ENCODE measurements at places on chromosomes 3 and 15.
A peak's percentile ranks its signal among the peaks of the same experiment; 100 is the strongest.

DNA sequence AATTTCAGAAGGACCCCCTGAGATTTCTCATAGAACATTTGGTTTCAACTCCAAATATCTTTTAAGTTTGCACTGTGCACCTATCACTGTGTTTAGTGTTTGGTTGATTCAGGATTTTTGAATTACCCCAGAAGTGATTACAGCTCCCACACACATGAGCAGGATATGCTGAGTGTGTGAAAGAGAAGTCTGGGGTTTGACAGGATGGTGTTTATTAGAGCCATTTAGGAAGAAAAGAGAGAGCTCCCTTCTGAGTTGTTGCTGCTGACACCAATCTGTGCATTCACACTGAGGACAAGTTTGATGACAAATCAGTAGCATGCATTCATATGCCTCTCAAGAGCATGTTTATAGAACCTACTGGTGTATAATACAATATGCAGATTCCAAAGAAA, 118.1 kb downstream of the RPL22L1 start:
- peak; percentile 29 for DNase-seq

DNA sequence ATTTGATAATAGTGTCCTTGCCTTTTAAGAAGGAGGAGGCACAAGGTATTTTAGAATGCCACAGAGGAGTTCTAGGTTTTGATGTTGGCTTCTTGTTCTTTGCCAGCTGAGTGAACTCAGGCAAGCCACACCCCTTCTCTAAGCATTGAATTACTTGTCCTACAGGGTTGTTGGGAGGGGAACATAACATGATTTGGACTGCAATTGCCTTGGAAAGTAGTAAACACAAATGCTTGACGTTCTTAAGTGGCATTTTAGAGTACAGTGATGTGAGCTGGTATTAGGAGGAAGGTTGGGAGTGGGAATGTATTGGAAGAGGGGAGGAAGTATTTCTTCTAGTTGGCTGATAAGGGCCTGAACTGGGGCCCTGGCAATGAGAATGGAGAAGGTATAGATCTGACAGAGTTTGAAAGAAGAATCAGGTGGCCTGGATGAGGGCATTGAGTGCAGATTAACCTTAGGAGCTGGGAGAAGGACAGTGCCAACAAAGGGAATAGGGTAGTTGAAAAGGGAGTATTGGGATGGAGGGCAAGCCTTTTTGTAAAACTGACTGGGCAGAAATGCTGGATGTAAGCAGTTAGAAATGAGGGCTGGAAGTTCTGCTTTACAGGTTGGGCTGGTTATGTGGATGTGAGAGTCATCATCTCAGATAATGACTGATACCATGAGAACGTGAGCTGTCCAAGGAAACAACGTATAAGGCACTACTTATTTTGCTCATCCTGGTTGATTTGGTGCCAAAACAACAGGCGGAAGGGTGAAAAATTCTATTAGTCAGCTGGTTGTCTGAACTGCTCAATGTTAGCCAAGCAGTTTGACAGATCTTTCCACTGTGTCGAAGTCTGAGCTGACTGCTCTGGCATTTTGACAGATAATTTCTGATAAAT, 16.7 kb downstream of the KAT2B start:
- DNase-seq = no peak

GRCh38 chr15:77895742-77896141, 181.8 kb downstream of the TBC1D2B start:
- no peak for DNase-seq

DNA sequence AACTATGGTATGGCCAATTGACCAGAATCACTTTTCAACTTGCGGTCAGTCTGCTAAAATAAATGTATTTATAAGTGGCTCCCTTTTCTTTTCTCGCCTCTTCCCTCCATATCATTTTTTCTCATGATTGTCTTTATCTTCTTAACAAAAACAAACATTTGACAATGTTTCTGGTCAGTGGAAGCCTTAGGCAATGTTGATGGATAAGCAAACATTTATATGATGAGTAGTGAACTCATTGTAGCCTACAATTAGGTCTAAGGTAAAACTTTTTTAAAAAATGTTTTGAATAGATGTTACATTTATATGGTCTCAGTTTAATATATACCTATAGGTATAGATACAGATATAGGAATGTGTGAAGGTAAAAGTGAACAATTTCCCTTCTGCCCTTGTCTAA, 355.4 kb downstream of the MFSD1 start:
- no peak for DNase-seq

- DNase-seq = no peak
Observed at GRCh38 chr15:67980773-67981685, 73.1 kb upstream of the PIAS1 start.

DNA sequence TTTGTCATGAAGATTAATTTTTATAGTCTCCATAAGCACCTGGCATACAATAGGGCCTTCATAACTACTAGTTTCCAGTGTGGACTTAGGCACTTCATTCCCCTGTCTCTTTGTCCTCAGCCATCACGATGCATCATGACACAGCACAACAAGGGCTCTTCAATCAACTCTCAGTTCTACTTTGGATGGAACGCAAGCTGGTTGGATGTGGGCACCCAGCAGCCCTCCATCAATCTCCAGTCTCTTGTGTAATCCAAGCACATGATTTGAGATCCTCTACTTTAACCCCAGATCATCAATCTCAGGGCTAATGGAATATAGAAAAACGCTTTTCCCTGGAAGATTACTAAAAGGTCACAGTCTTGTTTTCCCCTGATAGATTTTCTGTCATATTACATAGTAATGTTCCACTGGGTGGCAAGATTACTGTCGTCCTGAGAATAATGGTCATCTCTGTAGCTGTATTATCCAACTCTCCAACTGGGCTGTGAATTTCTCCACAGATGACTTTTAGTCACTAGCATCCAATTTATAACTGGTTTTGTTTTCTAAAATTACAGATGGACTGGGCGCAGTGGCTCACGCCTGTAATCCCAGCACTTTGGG, 22.9 kb upstream of the CHRNA7 start:
- no peak for DNase-seq

DNA sequence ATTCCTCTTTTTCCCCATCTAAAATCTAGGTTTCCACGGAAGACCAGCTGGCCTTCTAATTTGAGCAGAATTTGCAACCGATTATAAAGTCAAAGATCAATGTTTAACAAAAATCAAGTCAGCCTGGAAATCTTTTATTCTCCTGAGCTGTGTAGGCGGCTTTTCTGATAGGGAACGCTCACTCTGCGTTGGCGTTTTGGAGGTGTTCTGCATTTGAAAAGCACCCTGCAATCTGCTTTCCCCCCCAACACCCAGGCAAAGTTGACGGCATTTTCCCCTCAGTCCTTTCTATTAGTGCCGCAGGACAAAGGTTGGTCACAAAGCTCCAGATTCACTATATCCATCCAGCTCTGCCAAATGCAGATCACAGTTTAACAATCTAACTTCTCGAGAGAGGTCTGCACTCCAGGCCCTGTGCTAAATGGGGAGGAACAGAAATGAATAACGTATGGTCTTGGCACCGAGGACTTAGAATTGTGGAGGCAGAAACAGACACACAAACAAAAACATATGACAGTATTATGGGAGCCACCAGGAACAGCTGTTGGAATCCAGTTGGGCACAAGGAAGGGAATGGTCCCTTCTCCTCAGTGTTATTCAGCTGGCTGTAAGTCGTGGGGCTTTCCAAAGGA, 50.4 kb upstream of the LARS2 start:
- DNase-seq = peak; percentile 30

- no peak for DNase-seq
Observed at GRCh38 chr3:121504618-121505017, 41.2 kb downstream of the POLQ start.

GRCh38 chr3:24224666-24225384, 269.8 kb downstream of the THRB start:
- no peak for DNase-seq

- DNase-seq = no peak
Observed at GRCh38 chr15:36645106-36645505, 65.7 kb downstream of the CDIN1 start.

DNA sequence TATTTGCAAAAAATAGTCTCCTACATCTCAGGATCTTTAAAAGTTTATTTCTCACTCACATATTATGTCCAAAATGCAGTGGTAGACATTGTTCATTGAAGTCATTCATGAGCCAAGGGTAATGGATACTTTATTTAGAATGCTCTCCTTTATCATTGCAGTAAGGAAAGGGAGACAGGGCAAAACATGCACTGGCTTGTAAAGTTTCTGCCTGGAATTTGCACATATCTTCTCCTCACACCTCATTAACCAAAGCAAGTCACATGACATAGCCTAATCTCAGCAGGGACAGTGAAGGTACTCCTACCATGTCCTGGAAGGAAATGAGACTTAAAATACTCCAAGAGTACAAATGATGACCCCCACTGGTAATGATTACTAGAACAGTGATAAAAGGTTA, 333.7 kb upstream of the EPHA3 start:
- no peak for DNase-seq
